ENCODE measurements at places on chromosomes 1 and 21. TPM values are rescaled to one million over a fixed set of nuclear protein-coding genes. Genes with fewer than 3 reads are reported as not detected.

PPIH gene
- 103 TPM for total RNA-seq

MYBPH gene
- total RNA-seq = not detected

S100A1 gene
- not detected for total RNA-seq

MROH9 gene
- total RNA-seq = not detected

HSD3B1 gene
- total RNA-seq = not detected

GRCh38 chr1:56374026-56374974 lies 205.1 kb downstream of the PLPP3 start:
- no peaks in the 10 kb centered on the region for H3K36me3 ChIP-seq
- H3K4me3 ChIP-seq = peak overlapping the region; percentile 44
- no peaks in the 10 kb centered on the region for H3K27me3 ChIP-seq
- peak overlapping the region; percentile 76 for H3K27ac ChIP-seq
- peaks cover 57% of the 10 kb centered on the region for H3K4me1 ChIP-seq
- peak; percentile 54 for DNase-seq

GRCh38 chr1:51147394-51147793 lies 45.4 kb downstream of the C1orf185 start:
- H3K36me3 ChIP-seq = no peaks in the 10 kb centered on the region
- no peak for DNase-seq
- H3K27me3 ChIP-seq = no peaks in the 10 kb centered on the region
- peaks cover 5% of the 10 kb centered on the region for H3K4me1 ChIP-seq
- H3K27ac ChIP-seq = no peak overlapping the region
- H3K4me3 ChIP-seq = no peak overlapping the region

DNA sequence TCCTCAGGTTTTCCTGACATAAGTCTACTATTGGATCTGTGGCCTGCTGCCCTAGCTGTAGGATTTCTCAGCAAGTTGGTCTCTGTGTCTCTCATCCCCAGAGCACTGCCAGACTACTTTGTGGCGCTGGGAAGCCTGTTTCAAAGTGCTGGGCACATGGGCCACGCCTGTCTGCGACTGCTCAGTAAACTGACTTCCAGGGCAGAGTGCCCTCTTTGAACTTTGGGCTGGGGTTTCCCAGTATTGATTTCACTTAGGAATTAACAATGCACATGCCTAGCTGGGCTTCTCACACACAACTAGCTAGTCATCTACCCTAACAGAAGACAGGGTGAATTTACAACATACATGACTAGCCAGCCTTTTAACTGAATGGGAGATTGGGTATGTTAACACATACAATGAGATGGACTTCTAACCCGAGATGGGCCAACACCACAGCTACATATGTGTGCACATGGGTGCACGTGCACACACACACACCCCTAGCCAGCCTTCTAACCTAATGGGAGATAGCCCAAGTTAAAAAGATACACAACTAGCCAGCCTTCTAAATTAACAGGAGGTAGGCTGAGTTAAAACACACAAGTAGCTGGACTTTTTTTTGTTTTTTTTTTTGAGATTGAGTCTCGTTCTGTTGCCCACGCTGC lies 6.9 kb upstream of the TRIM17 start:
- no peaks in the 10 kb centered on the region for H3K36me3 ChIP-seq
- H3K27ac ChIP-seq = no peak overlapping the region
- H3K4me3 ChIP-seq = no peak overlapping the region

DNA sequence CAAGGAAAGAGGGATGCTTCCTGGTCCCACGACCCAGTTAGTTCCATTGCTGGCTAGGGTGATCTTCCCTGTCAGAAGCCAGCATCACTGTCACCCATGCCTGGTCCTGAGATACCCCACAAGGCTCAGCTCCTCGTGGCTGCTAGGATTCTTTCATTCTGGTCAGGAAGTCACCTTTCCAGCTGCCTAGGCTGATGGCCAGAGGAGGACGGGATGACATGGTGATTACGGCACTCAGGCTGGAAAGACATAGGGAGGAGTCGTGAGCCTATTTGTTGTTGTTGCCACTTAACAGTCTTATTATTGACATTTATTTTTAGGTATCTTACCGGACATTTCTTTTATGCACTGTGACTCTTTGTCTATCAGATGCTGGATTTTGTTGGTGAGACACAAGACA lies 20.0 kb upstream of the MAPKAPK2 start:
- no peaks in the 10 kb centered on the region for H3K36me3 ChIP-seq
- no peak for DNase-seq
- peaks cover 16% of the 10 kb centered on the region for H3K27me3 ChIP-seq
- no peak overlapping the region for H3K27ac ChIP-seq
- H3K4me1 ChIP-seq = peaks cover 4% of the 10 kb centered on the region
- no peak overlapping the region for H3K4me3 ChIP-seq

DNA sequence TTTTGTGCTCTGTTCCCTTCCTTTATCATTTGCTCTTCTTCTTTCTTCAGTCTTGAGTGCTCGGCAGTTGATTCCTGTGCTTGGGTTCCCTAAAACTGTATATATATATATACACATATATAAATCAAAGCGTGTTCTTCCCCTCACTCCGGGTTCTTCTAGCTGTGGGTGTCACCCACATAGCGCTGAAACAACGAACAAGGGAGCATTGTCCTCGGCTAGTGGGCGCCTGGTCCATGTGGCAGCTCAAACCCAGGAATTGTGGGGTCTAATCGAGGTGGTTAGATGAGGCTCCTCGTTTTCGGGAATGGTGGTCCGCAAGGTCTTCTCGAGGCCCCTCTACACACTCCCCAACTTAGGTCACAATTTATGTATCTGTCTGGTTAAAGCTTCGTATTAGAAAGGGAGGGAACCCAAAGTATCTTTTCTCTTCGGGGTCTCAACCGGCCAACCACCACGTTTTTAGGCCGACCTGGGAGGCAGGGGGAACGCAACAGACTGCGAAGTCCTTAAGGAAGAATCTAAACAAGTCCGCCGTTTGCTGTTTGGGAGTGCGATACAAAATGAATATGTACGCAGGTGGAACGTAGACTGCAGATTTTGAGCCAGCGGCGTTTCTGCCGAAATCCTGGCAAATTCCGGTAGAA lies 504 bp upstream of the SDHC start:
- no peak for DNase-seq
- peak overlapping the region; percentile 86 for H3K4me3 ChIP-seq
- H3K27ac ChIP-seq = peak overlapping the region; percentile 63
- H3K4me1 ChIP-seq = peaks cover 8% of the 10 kb centered on the region
